ENCODE measurements at places on chromosomes 13 and 19.

DNA sequence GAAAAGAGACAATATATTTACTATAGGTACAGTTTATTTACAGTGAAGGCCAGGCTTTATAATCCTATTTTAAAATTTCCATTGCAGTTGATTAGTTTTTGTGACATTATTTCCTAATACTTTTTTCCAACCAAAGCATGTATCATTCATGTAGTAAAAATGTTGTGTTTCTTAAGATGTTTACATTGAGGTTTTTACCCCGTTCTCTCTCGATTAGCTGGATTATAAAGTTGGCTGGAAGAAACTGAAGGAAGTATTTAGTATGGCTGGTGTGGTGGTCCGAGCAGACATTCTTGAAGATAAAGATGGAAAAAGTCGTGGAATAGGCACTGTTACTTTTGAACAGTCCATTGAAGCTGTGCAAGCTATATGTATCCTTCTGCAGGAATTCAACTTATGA, 21.2 kb downstream of the HNRNPM start:
- DNase-seq = no peak

DNA sequence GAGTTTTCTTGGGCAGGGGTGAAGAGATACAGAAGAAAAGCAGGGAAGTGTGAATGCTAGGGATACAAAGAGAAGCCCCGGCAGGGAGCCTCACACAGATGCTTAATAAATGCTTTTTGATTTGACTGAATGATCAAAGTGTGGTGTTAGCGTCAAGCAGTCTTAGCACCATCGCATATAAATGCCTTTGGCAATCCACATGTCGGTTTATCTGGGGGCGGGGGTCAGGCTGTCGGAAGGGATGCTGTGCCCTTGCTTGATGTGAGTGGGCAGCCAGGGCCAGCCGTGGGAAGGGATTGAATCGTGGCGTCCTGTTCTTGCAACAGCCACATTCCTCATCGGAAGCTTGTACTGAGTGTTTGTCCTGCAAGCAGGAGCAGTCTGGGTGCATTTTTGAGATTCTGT, 173.1 kb downstream of the LACC1 start:
- DNase-seq = no peak

DNA sequence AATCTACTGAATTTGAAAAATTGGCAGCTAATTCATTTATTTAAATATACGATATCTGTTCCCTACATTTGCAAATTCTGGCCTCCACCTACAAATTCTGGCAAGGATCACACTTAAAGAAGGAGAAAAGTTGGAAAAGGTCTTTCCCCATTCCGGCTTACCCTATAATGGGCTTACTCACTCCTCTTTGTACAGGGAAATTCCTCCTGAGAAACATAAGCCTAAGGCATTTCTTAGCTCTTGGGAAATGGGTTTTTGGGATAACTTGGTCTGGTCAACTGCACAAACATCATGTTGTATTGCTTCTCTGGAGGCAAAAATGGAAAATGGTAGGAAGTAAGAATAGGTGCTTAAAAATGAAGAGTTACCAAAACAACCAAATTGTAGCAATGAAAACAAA, 25.5 kb downstream of the KCTD12 start:
- DNase-seq = no peak

- DNase-seq = no peak
Observed at GRCh38 chr13:105928048-105928447, 607.4 kb downstream of the EFNB2 start.

DNA sequence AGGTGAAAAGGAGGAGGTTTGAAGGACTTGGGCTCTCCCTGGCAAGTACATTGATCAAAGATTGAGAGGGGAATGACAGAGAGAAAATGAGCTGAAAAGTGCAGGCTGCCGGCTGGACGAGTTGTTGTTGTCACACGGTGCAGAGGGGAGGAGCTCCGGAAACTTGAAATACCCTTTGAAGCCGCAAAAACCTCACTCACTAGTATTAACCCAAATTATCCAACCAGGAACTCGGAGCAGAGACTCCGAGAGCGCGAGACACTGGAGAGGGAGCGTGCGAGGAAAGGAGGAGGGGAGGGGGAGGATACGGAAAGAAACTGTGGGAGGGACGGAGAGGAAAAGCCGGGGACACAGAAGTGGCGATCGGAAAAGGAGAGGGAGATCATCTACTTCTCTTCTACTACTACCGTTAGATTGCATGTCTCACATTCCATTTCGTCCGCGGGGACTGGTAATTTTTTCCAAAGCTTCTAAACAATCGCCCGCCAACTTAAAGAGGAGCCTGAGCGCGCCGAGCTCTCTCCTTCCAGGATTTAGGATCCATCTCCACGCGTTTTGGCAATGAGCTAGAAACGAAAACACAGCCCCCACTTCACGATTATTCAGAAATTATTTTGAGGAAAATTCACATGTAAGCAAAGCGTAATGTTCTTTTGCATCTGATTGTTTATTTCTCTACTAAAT, at the start of gene DACH1:
Gene DACH1 (minus strand): TSS at position 74 of the 684 bp plus-strand sequence.
- no peak for DNase-seq

- no peak for DNase-seq
Observed at GRCh38 chr19:45515807-45516401, 8.6 kb downstream of the VASP start.

GRCh38 chr13:36131222-36131930, at the start of gene DCLK1:
DCLK1 (minus strand) TSS chr13:36131382.
- DNase-seq = no peak

DNA sequence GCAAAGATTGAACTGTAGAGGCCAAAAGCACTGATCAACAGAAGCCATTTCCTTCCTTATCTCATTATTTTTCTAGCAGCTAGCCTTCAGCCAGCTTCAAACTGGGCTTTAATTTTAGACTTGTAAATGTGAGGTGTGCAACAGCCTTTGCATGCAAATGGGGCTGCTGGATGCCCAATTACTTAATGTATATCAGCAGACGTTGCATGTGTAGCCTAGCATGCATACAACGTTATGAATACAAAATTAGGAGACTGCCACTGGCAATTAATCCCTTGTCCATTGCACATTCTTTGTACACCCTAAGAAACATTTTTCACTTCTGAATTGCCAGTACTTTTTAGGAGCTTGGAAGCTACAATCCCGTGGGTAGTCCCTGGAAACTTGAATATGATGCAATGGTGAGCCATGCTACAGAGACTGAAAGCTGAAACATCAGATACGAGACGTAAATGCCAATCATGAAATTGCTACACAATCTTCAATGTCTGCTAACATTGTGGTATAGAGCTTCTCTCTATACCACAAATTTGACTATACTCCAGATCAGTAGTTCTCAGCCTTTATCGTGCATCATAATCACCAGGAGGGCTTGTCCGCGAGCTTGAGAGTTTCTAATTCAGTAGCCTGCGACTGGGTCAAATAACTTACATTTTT, 20.2 kb downstream of the EPSTI1 start:
- no peak for DNase-seq

DNA sequence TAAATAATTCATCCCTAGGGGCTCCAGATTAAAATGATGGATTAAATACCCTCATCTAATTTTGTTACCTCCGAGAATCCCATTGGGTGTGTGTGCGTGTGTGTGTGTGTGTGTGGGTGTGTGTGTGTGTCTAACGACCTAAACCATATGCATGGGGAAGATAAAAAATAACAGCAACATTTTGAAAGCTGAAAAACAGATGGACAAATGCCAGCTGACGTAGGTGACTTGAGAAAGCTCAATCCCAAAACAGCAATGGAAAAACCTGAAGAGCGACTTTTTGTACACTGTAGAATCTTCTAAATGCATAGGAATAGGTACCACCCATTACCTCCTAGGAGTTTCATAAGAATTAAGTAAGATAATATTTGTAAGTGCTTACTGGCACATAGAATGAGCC, 8.7 kb upstream of the RPL21 start:
- no peak for DNase-seq
